ENCODE measurements at places on chromosomes 7 and 10.

DNA sequence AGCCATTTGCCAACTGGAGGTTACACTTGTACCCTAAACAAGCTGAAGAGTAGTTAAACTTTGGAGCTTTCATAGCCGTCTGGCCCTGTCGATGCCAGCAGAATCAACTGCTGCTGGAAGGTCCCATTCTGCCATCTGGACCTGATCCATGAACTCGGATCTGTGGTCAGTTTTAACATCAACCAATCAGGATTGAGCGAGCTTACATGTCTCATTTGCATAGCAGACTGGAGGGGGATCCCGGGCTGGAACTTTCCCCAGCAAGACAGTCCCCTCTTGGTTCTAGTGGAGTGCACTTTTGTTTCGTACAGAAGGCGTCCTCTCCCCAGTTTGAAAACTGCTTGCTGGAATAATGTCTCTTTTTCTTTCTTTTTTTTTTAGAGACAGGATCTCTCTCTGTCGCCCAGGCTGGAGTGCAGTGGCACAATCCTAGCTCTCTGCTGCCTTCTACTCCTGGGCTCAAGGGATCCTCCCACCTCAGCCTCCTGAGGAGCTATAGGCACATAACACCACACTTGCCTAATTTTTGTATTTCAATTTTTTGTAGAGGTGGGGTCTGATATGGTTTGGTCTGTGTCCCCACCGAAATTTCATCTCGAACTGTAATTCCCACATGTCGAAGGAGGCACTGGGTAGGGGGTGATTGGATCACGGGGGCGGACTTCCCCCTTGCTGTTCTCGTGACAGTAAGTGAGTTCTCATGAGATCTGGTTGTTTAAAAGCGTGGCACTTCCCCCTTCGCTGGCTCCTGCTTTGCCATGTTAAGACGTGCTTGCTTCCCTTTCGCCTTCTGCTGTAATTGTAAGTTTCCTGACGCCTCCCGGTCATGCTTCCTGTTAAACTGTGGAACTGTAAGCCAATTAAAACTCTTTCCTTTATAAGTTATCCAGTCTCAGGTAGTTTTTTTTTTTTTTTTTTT is 42.8 kb upstream of the SEPHS1 start:
- DNase-seq, result no peak

- no peak for DNase-seq
Observed at GRCh38 chr7:106731187-106731586, 70.2 kb upstream of the CCDC71L start.

GRCh38 chr10:397321-398068 is 262.2 kb downstream of the ZMYND11 start:
- DNase-seq, result no peak

- no peak for DNase-seq
Observed at GRCh38 chr10:43299579-43299978, 32.7 kb upstream of the RASGEF1A start.

GRCh38 chr7:40133561-40134427 is 628 bp downstream of the MPLKIP start:
- no peak for DNase-seq

- DNase-seq, result no peak
Observed at GRCh38 chr10:96645191-96645721, 58.4 kb upstream of the TM9SF3 start.

DNA sequence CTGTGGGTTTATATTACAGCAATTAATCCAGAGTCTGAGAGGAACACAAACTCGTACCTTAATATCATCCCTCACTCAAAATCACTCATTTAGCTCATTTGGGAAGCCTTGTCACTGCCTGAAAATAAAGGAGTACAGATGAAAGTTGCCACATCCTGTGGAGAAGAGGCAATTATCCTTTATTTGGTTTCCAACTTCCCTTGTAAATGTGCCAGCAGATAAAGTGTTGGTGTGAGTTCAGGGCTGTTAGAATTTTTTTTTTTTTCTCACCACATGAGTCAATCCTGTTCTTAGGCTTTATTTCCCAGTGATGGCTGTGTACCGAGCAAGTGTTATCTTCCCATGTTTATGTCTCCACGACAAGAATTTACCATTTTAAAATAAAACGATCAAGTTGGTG is 99.0 kb upstream of the SMIM30 start:
- DNase-seq, result no peak

- no peak for DNase-seq
Observed at GRCh38 chr10:81096558-81096957, 558.9 kb downstream of the SH2D4B start.

DNA sequence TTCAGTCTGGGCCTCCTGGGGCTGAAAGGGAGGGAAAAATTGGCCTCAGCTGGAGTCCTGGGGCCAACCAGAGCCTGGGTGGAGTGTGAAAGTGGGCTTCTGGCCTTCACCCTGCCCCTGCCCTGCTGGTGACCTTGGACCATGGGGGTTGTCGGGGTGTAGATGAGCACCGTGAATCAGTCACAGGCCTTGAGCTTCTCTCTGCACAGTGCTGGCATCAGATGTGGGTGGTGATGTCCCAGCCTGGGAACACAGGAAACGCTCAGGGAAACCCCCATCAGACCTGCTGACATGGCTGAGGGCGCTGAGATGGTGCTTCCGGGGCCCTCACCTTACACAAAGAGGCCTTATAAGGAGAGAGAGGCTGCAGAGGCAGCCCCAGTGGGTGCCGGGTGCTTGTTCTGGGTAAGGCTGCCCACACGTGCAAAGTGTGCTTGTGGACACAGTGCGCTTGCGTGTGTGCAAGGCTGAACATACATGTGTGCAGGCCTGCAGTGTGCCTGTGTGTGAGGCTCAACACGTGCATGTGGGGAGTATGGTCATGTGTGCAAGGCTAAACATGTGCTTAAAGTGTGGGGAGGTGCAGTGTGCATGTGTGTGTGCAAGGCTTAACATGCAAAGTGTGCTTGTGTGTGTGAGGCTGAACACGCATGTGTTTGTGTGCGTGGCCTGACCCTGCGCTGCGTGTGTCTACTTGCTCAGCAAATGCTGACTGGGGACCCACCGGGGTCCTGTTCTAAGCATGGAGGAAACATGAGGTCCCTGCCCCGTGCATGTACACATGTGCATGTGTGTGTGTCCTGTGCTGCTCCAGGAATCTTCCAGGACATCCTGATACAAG is 6.5 kb downstream of the ARPC1B start:
- no peak for DNase-seq

GRCh38 chr7:135236727-135237126 is 3.1 kb downstream of the STRA8 start:
- no peak for DNase-seq

GRCh38 chr10:61284222-61284890 is 168.8 kb downstream of the TMEM26 start:
- no peak for DNase-seq

DNA sequence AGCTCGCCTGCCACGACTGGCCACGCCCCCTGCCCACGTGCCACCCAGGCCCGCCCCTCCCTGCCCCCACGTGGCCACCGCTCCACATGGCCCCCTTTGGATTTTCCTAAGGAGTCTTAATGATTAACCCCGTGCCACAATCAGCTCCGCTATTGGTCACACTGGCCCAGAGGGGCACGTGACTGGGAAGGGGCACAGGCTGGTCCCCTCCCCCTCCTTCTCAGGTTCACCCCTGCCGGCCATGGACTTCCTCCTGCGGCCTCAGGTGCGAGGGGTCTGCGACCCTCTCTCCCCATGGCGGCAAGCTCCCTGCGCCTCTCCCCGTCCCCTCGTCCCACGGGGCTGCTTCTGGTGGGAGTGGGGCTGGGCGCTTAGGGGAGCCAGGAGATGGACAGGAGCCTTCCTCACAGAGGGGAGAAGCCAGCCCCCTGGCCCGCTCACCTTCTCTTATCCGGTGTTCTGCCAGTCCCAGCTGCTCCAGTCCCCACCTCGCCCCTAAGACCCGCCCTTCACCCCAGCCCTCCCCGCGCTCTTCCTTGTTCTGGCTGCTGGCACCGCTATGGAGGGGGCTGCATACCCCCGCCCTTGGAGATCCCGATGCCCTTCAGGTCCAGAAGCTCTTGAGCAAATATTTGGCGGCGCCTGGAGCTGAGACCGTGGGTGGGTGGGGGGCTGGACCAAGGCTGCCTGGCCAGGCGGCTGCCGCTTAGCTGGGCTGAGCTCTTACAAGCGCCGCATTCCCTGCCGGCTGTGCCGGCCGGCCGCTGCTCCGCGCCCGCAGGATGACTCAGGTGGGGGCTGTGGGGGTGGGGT is 3.2 kb downstream of the SLC4A2 start:
- DNase-seq, result no peak

GRCh38 chr10:3116508-3117100 is 49.3 kb downstream of the PFKP start:
- no peak for DNase-seq

- no peak for DNase-seq
Observed at GRCh38 chr7:96794063-96794462, 84.4 kb upstream of the SEM1 start.

DNA sequence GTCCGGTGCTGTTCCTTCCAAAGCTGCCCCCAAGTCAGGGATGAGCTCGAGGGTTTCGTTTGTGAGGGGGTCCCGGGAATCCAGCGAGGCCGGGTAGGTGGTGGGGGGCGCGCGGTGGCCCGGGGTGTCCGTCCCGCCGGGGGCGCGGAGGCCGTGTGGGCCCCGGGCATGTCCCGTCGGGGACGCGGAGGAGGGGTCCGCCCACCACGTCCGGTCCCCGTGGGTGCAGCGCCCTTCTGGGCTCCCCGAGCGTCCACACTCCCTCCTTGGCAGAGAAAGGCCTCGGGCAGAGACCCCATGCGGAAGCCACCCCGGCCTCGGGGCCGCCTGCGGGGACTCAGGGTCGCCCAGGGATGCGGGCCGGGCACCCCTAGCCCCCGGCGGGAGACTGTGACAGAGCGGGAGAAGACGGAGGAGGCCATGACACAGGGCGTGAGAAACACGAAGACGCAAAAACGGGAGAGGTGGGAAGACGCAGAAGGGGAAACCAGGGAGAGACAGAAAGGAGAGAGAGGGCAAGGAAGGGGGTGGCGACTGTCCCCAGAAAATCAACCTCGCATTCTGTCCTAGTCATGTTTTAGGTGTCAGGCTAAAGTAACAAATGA is 640 bp upstream of the ZNF425 start:
- DNase-seq, result no peak

DNA sequence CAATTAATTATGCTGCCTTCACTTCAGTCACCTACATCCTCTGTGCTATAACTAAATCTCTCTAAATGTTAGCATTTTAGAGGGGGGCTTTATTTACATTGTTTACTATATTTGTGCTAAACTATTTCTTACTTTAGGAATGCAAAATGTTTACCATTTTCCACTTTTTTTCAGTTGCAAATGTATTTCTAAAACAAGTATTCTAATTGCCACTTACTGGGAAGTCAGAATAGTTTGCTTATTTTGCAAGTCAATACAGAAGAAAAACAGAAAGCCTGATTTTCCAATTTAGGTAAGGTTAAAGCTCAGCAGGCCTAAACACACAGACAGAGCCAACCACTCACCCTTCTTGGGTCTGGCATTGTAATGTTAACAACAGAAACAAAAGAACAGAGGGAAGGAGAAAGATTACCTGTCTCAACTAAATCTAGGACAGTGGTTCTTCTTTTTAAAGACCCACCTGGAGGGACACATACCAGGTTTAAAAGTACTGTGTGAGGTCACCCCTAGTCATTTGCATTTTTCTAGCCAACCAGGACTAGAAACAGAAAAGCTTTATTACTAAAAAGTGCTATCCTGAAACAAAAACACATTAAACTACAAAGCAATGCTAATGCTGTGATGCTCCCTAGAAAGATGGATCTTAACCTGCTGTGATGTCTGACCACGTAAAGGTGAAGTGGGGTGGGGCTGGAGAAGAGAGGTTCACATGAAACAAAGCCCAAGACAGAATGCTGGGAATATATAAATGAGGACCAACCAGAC is 178.2 kb downstream of the SLC25A13 start:
- no peak for DNase-seq

DNA sequence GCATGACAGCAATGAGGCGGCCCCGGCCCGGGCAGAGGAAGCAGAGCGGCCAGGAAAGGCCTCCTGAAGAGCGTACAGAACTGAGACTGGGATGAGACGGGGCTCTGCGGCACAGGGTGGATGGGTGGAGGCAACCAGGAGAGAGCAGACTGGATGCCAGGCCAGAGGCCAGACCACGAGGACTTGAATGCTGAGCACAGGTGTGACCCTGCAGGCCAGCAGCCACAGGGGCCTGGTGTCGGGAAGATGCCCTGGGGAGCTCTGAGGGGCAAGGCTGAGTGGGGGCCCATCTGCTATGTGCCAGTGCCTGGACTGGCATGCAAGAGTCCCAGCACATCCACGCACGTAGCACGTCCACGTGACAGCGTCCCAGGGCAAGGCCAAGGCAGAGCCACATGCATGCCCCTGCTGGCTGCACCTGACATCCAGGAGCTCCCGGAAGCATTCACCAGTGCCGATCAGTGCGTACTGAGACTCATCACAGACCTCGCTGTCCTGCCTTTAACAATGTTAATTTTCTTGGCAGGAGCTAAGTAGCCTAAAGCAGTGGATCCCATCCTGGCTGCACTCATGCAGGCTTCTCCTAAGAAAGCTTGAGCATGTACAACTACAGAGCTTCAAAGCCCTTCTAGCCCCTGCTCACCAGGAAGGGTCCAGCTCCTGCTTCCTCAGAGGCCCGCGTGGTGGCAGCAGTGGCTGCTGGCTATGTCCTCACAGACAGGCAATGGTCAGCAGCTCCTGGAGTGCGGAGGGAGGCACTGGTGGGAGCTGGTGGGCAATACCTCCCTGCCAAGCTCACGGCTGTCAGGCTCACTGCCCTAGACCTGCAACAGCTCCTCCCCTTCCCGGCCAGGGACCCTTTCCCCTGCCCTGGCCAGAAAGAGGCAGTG is 18.0 kb downstream of the GRID1 start:
- DNase-seq, result peak; percentile 86

DNA sequence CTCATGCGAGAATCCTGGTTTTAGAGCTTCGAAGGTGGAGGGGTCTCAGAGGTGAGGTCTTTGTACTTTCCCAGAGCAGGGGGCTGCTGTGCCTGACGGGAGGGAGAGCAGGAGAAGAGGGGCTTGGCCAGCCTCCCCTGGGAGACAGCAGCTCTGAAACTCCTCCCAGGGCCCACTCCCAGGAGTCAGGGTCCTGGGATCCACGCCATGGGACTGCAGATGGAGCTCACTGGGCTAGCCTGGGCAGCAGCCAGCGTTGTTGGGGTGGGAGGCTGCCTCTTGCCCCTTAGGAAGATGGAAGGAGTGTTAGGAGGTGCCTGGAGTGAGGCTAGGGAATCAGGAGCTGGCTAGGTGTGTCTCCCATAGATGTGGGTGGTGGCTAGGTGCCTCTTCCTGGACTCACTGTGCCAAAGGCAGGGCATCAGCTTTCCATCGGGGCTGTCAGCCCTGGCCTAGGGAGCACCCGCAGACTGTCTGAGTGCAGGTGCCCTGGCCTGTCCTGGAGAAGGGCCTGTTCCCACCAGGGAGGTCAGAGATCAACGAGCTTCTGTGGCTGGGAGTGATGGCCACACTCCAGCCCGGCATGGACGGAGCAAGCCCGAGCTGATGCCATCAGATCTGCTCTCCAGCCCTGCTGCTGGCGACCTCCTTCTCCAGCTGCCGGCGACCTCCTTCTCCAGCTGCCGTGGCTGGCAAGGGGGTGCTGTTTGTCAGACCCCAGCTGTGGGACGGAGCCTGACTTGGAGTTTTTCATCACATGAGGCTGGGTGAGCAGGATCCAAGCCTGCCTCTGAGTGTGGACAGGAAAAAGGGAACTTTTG is 111.3 kb downstream of the PTPN20 start:
- DNase-seq, result peak; percentile 79

GRCh38 chr7:95476904-95477594 is 8.7 kb upstream of the ASB4 start:
- DNase-seq, result no peak

- DNase-seq, result no peak
Observed at GRCh38 chr10:110859973-110860376, 11.8 kb upstream of the PDCD4 start.

Data from chondrocyte (in vitro differentiated cells).